Right cardiac atrium (tissue), 5 donors: ENCODE measurements at places on chromosomes 4 and X. TPM values are rescaled to one million over a fixed set of nuclear protein-coding genes. Genes with fewer than 3 reads are reported as not detected.

GRCh38 chrX:16119353-16120220, 3.8 kb upstream of the GRPR start:
- DNase-seq: no peak

DNA sequence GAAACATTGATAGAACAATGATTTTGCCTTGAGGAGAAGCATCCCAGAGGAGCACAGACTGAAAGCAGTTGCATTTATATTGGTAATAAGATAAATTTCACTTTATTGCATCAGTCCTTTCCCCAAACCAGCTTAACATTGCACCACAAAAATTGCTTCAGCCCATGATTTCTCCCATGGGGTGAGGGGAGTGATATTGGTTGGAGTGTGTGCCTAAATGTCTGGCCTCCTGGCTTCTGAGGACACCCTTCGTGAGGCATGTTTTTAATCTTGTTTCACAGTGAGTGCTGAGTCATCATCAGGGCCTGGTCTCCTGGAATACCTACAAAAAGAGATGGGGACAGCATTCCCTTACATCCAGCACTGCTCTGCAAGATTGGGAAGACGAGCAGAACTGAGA, 487.9 kb downstream of the C4orf33 start:
- peak; percentile 47 for DNase-seq

DNA sequence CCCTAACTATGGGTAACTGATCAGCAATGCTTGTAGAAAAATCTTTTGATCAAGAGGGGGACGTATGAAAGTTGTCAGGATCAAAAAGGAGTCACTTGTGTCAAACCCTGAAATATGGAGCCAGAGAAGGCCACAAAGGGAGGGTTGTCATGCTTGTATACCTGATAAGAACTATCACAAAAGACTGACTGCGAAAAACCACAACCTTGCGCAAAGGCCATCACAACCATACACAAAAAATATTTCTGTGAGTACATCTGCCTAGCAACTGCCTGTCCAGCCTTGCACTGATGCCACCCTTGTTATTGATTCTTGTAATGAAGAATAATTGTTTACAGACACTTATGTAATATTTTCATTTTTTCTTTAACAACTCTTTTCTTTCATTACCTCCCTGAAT, 22.8 kb upstream of the EIF4E start:
- no peak for DNase-seq

- DNase-seq: no peak
These were observed 67.7 kb upstream of the UGT2B4 start for GRCh38 chr4:69563424-69563823.

The AVPR2 gene
- total RNA-seq: 2.3 TPM

The GLOD5 gene
- not detected for total RNA-seq

The MAGEB10 gene
- not detected for total RNA-seq
